ENCODE measurements at places on chromosomes 1 and 21.

- peak; percentile 40 for DNase-seq
Measured at GRCh38 chr1:247332623-247333361, 1.1 kb upstream of the ZNF496 start.

DNA sequence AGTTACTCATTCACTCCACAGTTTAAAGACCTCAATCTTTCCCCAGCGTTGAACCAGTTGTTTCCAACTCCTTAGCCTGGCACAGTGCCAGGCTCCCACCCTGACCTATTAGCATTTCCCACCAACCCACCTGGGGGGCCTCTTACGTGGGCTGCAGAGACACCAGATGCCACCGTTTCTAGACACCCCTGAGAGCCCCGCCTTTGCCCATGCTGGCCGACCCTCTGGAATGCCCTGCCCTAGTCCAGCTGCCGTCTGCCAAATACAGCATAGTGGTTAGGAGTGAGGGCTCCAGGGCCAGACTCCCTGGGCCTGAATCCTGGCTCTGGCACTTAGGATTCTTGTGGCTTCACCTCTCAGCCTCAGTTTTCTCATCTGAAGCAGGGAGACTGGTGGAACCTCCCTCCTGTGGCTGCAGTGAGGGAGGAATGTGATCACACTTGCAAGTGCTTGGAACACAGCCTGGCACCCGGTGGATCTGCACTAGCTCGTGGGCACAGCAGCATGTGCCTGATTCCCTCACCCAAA, 65.2 kb downstream of the TMCO4 start:
- no peak for DNase-seq

- peak; percentile 30 for DNase-seq
Measured at GRCh38 chr1:27026621-27027574, 14.2 kb upstream of the TENT5B start.

- no peak for DNase-seq
Measured at GRCh38 chr1:222461941-222462340, 86.0 kb downstream of the HHIPL2 start.

DNA sequence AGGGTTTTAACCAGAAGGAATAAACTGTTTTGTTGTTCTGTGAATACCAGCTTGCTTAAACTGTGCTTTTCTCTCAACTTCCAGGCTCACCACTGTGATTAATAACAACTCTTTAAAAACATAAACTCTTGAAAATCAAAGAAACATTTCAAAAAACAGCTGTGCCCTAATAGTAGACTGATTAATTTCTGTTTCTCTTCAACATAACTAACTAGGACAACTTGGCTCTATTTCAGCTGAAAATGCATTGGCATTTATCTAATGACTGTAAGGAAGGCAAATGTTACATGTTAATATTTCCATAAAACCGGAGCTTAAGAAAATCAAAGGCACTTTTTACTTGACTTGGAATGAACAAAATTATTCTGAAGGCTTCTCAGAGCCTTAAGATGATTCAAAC, 656.1 kb upstream of the NEGR1 start:
- no peak for DNase-seq

DNA sequence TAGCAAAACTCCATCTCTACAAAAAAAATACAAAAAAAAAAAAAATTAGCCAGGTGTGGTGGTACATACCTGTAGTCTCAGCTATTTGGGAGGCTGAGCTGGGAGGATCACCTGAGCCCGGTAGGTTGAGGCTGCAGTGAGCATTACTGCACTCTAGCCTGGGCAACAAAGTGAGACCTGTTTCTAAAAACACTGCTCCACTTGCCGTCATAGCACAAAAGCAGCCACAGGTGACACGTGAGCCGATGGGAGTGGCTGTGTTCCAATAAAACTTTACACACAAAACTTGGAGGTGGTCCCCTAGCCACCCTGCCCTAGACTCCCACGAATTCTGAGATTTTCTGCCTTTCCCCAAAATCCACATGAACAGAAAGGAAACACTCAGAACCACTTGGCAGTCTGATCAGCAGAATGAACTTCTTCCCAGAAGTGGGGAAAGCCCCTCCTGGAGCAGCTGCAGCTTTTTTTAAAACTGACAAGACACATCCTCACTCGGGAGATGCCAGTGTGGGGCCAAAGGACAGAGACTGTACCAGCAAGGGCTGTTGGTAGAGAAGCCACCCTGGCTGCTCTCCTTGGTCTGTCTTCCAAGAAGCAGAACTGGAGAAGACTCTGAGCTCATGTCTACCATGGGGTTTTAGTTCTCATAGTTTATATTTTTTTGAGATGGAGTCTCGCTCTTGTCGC, 23.3 kb downstream of the PLEKHM2 start:
- no peak for DNase-seq

- DNase-seq = no peak
Measured at GRCh38 chr1:208449951-208450350, 205.8 kb upstream of the PLXNA2 start.

DNA sequence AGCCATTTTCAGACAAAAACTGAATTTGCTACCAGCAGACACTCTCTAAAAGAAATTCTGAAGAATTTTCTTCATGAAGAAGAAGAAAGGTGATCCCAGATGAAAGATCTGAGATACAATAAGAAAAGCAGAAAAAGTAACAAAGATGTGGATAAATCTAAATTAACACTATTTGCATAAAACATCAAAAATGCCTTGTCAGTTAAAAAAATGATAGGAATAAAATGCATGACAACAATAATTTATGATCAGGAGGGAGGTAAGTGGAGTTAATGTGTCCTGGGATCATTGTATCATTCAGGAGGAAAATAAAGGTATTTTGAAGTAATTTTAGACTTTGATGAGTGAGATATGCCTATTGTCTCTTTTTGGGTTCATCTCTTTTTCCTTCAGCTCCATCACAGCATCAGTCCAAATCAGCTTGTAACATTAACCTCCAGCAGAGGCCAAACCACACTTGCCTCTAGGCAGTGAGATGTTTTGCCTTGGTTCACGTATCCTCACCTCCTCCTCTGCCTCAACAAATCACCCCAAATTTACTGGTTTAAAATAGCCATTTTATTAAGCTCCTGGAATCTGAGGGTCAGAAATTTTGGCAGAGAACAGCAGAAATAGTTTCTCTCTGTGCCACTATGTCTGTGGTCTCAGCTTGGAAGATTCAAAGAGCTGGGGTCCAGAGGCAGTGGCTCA, 76.9 kb upstream of the HIVEP3 start:
- no peak for DNase-seq

GRCh38 chr1:235304549-235305451, 23.2 kb downstream of the ARID4B start:
- DNase-seq = no peak

DNA sequence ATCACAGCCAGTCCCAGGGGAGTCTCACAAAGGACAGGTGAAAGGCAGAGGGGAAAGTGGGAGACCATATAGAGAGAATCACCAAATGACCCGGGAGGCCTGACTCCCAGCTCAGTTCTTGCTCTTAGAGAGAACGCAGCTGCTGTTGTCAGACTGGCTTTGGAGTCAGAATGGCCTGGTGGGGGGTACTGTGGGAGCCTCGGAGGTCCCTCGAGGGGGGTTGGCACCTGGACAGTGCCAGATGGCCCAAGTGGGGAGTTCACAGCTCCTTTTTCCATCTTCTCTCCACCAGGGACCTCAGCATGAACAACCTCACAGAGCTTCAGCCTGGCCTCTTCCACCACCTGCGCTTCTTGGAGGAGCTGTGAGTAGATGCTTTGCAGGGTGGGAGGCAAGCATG, 31.5 kb downstream of the LGR6 start:
- DNase-seq = no peak

- DNase-seq = no peak
Measured at GRCh38 chr1:36126005-36126716, 1.1 kb upstream of the COL8A2 start.

DNA sequence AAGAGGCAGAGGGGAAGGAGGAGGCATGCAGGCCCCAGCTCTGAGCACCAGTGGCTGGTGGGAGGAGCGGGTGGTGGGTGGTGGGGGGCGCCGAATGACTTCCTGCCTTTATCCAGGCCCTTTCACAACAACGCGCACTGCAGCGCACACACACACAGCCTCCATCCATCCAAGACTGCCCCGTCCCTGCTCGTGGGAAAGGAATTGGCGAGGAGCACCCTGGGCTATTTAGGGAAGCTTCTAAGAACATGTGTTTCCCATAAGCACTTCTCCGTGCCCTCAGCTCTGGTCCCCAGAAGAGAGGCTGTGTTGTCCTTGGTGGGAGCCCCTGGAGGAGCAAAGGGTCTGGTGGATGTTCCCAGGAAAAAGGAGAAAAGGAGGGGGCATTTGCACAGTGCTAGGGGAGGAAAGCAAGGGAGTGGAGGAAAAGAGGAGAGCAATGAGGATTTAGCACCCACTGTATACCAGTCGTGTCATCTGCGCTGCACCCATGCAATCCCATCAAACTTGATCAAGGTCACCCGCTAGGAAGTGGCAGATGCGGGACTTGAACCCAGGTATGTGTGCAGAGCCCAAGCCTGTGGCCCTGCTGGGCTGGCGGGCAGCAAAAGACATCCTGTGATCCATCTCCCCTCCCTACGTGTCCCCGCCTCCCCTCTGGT, 28.1 kb downstream of the EPHA2 start:
- no peak for DNase-seq

DNA sequence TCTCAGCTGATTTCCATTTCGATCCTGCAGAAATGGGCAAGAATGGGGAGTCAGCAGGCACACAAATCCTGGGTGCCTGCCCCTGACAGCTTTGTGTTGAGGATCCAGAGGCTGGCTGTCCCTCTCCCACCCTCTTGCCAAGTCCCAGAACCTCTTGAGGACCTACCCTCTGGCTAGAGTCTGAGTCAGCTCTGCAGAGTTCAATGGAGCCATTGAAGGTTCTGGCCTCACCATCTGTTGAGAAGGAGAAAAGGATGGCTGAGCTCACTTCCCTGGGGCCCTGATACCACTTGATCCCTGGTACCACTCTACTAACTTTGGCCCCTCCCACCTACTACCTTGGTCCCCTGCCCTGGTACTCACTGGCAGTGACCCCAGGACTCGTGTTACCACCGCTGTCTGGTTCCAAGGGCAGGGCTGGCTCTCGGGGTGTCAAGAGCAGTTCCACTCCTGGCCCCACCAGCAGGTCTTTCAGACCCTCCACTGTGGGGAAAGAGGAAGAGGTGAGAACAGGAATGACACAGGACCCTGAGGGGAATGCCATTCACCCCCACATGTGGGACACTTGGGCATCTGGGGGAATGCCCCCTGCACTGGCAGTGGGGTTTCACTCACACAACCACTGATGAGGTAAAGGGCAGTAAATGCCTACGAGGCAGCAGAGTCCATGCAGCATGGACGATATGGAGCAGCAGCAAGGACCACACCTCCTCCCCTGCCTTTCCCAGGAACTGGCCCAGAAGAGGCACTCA, 10.5 kb downstream of the RXFP4 start:
- DNase-seq = no peak

- no peak for DNase-seq
Measured at GRCh38 chr1:198763298-198763714, 124.5 kb downstream of the PTPRC start.

DNA sequence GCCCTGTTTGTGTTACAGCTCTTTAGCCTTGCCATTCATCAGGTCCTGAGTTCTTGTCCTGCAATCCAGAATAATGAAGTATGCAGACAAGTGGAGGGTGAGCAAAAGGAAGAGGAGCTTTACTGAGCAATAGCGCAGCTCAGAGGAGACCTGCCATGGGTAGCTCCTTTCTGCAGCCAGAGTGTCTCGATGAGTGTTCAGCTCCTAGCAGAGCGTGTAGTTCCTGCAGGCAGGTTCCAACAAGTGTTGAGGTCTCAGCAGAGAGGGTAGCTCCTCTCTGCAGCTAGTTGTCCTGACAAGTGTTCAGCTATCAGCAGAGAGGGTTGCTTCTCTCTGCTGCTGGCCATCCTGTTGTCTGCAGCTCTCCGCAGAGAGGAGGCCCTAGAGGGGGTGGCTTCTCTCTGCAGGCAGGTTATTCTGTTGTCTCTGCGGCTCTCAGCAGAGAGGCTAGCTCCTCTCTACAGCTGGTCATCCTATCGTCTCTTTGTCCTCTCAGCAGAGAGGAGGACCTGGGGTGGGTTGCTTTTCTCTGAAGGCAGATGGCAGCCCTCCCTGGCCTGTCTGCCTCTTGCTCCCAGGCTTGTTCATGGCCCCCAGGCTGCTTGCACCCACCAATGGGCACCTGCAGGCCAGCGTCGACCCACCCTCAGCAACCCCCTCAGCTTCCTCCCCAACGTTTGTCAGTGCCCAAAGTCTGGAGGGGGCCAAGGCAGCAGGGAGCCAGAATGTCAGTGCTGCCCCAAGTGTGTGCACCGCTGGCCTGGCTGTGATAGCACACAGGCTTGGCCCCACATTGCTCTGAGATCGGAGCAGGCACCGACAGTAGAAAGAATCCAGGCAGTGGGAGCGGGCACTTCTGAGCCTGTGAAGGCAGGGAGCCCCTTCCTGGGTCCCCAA, 112.5 kb upstream of the RUNX3 start:
- no peak for DNase-seq

DNA sequence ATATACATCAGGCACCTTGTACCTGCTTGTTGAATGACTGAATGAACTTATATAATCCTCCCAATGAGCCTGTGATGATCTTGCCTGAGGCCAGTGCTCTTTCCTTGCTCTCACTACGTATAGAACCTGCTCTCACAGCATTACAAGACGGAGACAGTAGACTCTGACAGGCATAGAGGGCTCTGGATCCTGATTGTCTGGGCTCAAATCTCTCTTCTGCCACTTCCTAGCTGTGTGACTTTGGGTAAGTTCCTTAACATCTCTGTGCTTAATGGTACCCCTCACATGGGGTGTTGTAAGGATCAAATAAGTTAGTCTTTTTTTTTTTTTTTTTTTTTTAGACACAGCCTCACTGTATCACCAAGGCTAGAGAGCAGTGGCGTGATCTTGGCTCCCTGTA, 4.2 kb upstream of the MAN1C1 start:
- no peak for DNase-seq

DNA sequence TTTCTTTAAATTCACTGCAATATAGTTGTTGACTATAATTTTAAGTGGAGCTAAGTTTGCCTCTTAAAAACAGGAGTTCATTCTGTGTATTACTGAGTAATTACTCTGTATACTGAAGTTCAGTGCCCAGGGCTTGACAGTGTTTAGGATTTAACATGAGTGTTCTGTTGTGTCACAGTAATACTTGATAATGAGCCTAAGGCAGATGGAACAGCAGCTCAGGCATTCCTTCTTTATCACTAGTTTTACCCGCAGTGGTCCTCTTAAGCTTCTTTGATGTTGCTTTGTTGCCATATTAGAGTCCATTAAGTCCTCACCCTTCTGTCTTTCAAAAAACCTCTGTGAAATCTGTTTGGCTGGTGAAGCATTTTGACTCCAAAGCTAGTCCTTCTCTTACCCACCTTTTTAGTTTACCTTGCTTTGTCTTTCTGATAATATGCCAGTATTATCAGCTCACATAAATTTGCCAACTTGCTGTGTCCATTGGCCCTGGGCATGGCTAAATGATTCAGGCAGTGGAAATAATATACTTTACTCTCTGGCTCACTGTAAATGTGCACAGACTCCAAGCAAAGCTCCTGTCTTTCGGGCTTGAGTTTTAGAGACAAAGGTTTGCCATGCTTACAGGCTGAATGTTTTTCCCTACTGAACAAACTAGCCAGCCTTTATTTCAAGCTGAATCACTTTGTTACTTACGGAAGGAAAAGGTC, 17.7 kb downstream of the HIPK1 start:
- no peak for DNase-seq

GRCh38 chr1:168161459-168161858, 17.3 kb upstream of the TIPRL start:
- DNase-seq = no peak

GRCh38 chr1:191043066-191043465, 565.4 kb upstream of the BRINP3 start:
- DNase-seq = no peak

Data from transverse colon (tissue), 4 donors.